Cardiac fibroblast (primary cell): ENCODE measurements at places on chromosomes 12 and 14.
A peak's percentile ranks its signal among the peaks of the same experiment; 100 is the strongest.

GRCh38 chr12:6065863-6066199, 58.6 kb downstream of the VWF start:
- DNase-seq = no peak

GRCh38 chr14:62031504-62031903, 269.3 kb downstream of the SNAPC1 start:
- no peak for DNase-seq

DNA sequence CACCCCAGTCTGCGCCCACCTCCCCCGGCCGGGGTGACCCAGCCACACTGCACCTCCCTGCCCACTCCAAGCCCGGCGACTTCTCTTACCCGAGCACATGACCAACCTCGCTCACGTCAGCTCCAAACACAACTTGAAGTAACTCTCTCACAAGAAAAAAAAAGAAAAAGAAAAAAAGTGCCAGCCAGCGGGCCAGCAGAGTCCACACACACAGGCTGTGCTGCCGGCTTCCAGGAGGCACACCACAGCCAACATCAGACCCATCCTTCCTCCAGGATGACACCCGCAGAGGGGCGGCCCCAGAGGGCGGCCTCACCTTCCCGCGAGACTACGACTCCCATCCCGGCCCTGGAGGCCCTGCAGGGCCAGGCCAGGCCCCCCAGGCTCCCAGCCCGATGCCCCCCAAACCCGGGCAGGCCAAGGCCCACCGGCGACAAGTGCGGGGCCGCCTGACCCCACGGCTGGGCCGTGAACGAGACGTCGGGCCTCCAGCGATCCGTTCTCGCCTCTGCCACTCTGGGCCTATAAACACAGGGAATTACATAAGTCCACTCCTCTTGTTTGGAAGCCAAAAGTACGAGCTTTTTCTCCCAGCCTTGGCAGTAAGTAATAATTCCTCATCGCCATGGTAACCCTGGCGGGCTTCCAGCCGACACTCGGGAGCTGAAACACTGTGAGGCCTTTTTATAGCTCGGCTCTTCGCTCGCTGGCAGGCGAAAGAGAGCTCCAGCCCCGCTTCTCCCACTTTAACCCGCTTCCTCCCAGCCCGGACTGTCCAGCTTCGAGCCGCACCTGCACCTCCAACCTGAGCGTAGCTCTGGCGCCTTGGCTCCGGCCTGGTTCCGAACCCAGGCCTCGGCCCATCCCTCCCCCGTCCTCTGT, 49.1 kb downstream of the NCOR2 start:
- peak; percentile 100 for DNase-seq

GRCh38 chr14:50860478-50861086, 11.3 kb upstream of the ABHD12B start:
- peak; percentile 87 for DNase-seq

- DNase-seq = no peak
Observed at GRCh38 chr12:66776974-66777373, 98.1 kb upstream of the GRIP1 start.

GRCh38 chr12:121110211-121110940, 22.3 kb upstream of the P2RX7 start:
- DNase-seq = peak; percentile 76

DNA sequence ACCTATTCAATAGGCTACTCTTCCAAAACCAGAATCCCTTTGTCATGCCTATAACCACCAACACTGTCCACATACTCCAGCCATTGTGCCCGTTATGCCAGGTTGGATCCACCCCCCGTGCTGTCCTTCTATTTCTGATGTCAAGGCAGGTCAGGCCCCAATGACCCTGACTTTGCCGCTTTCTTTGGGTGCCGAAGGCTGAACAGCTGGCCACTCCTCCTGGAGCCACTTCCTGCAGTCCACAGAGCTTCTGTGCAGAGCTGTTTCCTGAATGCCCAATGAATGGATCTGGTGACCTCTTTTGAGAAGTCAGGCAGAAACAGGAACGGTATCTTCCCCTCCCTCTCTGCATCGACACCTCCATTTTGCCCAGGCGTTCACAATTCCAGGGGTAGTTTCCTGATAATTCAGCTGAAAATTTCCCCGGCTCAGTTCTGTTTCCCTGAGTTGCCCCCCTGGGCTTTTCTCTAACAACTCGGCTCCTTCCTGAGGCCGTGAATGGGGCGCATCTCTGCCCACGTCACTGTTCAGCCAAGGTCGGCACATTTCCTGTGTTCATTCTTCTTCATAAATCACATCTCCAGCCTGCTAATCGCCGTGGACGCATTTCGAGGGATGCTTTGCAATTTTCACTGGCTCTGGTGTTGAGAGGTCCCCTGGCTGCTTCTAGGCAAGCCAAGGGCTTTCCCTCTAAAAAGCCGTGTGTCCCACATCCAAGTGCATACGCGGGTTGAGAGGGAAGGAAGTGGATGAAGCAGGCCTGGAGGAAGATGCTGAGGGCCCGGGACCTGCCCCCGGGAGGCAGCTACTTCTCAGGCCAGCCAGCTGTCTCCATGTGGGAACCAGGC, 86.5 kb downstream of the PAPOLA start:
- no peak for DNase-seq

DNA sequence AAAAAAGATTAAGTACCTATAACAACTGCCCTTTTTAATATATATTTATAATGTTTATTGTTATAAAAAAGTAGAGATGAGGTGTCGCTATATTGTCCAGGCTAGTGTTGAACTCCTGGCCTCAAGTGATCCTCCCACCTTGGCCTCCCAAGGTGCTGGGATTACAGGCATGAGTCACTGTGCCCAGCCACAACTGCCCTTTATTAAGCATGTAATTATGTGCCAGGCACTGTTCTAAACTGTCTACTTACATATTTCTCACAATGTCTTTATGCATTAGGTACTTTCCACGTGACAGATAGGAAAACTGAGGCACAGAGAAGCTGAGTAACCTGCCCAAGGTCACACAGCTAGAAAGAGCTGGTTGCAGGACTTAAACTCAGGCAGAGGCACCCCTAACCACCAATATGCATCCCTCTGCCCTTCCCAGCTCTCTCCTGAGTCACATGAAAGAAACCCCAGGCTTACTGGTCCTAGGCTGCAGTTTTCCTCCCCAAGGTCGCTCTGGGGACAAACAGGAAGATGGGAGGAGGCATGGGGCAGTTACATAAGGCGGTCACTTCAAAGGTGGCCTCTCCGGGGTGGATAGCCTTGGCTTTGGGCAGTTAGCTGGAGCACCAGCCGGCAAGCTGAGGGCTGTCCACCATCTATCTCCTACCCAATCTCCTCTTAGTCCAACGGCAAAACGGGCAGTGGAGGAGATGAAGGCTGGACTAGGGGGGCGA, 54.6 kb upstream of the TBX3 start:
- no peak for DNase-seq

- no peak for DNase-seq
Observed at GRCh38 chr14:24925771-24926374, 124.1 kb downstream of the STXBP6 start.

DNA sequence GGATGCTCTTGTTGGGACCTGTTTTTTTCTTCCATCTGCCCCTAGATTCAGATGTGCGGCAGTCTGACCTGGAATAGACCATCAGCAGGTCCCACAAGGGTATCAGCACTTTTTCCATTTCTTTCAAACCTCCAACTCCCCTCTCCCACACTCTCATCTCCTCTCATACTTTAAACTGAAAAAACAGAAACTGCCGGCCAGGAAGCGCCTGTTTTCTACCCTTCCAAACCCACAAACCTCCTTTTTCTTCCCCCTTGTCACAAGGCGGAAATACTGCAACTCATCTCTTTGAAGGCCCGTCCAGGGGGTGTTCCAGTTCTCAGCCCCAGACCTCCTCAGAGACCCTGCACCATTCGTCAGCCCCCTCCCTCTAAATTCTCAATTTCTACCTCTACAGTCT, 62.5 kb upstream of the FKBP4 start:
- DNase-seq = no peak

DNA sequence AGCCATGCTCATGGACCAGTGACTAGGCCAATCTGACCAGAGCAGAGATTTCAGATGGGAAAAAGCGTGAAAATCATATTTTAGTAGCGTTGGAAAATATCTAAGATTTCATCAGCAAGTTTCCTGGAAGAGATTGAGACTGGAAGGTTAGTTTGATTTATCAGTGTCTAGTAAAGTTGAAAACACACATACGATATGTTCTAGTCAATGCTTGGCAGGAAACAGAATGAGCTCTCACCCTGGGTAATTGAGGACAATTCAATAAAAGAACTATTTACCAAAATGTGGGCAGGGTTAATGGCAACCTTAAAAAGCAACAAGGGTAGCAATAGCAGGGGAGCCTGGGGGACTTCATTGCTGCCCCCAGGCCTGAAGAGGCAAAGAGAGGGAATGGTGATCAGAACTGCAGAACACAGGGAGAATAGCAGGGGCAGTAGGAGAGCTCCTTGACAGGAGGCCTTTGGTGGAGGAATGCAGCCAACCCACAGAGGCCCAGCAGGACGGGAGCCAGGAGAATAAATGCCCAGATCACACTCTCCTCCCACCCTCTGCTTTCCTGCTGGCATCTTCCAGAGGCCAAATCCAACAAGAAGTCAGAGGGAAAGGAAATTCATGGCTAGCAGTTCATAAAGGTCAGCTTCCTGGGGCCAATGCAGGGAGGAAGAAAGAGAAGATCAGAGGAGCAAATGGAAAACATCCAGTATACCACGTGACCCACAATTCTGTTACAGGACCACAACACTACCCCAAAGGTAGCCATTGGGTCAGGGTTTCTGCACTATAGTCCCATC, 27.6 kb upstream of the LRP6 start:
- DNase-seq = no peak

GRCh38 chr14:86938320-86938719, 1054.7 kb downstream of the GALC start:
- no peak for DNase-seq

GRCh38 chr12:106213662-106214061, 34.2 kb downstream of the CKAP4 start:
- DNase-seq = no peak

DNA sequence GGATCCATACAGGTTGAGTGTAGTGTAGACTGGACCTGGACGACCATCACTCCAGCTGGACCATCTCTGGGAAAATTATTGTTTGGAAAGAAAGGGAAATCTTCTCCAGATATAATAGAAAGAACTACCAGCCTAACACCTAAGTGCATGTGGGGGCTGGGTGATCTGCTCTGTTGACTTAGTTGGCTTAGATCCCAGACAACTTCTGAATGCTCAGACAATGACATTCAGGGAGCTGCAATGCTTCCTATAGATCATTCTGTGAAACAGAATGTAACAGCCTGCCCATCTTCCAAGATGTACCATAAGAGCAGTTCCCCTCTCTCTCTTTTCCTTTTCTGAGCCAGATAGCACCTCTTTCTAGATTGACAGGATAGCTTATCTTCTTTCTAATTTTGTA, 572.8 kb upstream of the STXBP6 start:
- no peak for DNase-seq

DNA sequence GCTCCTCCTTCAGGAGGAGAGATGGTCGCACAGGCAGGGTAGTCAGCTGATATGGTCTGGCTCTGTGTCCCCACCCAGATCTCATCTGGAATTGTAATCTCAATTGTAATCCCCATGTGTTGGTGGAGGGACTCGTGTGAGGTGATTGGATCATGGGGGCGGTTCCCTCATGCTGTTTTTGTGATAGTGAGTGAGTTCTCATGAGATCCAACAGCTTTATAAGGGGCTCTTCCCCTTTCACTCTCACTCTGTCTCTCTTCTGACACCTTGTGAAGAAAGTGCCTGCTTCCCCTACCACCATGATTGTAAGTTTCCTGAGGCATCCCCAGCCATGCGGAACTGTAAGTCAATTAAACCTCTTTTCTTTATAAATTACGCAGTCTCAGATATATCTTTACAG, 218.9 kb upstream of the TMTC1 start:
- DNase-seq = no peak

GRCh38 chr12:92138626-92139025, 7.0 kb downstream of the BTG1 start:
- peak; percentile 16 for DNase-seq
